ENCODE measurements at places on chromosomes 1 and 21.
A peak's percentile ranks its signal among the peaks of the same experiment; 100 is the strongest.

GRCh38 chr1:244057474-244058385 lies 6.6 kb downstream of the ZBTB18 start:
- no peak for DNase-seq

DNA sequence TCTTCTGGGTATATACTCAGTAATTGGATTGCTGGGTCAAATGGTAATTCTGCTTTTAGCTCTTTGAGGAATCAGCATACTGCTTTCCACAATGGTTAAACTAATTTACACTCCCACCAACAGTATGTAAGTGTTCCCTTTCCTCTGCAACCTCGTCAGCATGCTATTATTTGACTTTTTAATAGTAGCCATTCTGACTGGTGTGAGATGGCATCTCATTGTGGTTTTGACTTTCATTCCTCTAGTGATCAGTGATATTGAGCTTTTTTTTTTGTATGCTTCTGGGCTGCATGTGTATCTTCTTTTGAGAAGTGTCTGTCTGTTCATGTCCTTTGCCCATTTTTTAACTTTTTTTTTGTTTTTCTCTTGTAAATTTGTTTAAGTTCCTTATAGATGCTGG lies 279.4 kb downstream of the PTGER3 start:
- DNase-seq, result no peak

- no peak for DNase-seq
Observed at GRCh38 chr1:179632868-179633267, 41.2 kb downstream of the TDRD5 start.

DNA sequence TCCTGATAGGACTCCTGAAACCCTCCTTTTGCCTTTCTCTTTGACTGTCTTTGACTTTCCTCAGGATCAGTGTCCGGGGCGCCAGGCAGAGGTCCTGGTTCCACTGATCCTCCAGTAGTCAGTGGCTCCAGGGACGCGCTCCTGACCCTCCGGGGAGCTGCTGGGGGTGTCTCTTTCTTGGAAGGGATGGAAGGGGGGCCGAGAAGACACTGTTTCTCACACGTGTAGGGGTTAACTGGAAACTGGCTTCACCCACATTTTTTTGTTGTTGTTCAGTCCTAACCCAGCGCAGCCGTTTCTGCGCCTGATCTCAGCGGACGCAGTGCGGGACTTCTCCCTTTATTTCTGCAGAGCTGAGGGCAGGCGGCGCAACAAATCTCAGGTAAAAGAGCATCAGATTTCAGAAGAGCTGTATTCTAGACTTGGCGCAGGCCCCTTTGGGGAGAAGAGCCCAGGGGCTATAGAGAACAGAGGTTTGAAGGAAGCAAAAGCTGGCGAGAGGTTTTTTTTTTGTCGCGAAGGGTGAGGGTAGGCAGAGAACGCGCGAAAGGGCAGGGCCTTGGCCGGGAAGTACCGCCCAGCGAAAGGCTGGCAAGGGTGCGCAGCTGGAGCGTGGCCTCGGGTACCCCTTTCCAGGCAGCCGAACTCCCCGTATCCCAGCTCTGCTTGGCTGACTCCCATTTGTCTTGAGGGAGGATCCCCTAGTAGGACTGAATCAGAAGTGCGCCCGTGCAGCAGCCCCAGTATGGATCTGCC lies 4.3 kb upstream of the LHX9 start:
- DNase-seq, result no peak

GRCh38 chr1:24928689-24929397 lies 1.2 kb downstream of the RUNX3 start:
- peak; percentile 75 for DNase-seq

- DNase-seq, result peak; percentile 17
Observed at GRCh38 chr1:183209533-183210158, 23.6 kb downstream of the LAMC2 start.

- no peak for DNase-seq
Observed at GRCh38 chr1:86942743-86943142, 28.3 kb downstream of the HS2ST1 start.

GRCh38 chr1:194227161-194227560 lies 1040.7 kb upstream of the B3GALT2 start:
- DNase-seq, result no peak

- DNase-seq, result no peak
Observed at GRCh38 chr1:202589190-202589930, 120.9 kb downstream of the SYT2 start.

- DNase-seq, result no peak
Observed at GRCh38 chr1:53600001-53600400, 139.0 kb downstream of the GLIS1 start.

DNA sequence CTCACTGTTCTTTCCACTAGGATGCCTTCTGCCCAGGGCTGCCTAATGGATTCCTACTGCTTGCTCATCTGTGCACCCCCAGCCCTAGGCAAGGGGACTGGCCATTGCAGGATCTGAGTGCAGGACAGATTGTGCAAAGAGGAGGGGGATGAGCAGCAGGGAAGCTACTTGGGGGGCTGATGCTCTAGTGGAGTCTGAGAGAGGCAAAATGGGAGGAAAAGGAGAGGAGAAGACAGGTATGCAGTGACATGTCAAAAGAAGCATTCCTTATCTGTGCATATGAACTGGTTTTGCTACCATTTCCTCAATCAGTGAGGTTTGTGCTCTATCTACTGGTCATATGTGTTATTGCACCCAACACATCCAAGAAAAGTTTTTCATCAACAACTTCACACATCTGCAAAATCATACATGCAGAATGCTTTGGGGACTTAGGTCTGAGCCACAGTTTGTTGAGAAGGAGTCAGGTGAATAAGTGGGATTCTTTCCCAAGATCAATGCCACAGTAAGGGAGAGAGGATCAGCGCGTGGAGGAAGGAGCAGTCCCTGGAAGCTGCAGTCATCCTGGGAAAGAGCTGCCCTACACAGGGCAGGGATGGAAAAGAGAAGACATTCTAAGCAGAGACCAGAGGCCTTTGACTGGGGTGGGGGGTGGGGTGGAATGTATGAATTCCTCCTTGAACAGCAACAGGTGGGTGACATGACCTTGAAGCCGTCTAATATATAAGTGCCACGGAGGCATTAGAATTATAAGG lies 14.4 kb downstream of the SLC5A9 start:
- peak; percentile 35 for DNase-seq

DNA sequence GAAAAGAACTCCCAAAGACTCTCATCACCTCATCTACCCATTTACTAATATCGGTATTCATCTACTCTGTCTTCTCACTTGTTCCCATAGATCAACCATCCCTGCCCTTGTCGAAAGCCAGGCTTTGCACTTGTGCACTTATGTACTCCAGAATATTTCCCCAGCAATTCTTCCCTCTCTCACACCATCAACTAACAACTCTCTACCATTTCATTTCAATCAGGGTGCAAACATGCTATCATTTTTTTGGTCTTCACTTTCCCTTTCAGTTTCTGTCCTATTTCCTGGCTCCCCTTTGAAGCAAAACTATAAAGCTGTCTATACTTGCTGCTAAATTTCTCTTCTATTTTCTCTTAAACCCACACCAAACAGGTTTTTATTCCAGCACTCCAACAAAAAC lies 6.7 kb downstream of the C1orf105 start:
- no peak for DNase-seq

GRCh38 chr1:8584316-8584715 lies 233.1 kb downstream of the RERE start:
- no peak for DNase-seq

GRCh38 chr1:43854473-43854872 lies 79.1 kb upstream of the ARTN start:
- no peak for DNase-seq

- no peak for DNase-seq
Observed at GRCh38 chr1:54218883-54219687, 19.1 kb downstream of the MRPL37 start.

- DNase-seq, result no peak
Observed at GRCh38 chr1:41711581-41711980, 207.1 kb downstream of the HIVEP3 start.

- DNase-seq, result no peak
Observed at GRCh38 chr1:6273380-6273891, 12.5 kb upstream of the GPR153 start.

- peak; percentile 89 for DNase-seq
Observed at GRCh38 chr1:23577056-23578004, 18.0 kb upstream of the ID3 start.

GRCh38 chr1:63799307-63799706 lies 25.5 kb downstream of the ROR1 start:
- no peak for DNase-seq

- peak; percentile 94 for DNase-seq
Observed at GRCh38 chr1:208207388-208208131, 36.6 kb downstream of the PLXNA2 start.

DNA sequence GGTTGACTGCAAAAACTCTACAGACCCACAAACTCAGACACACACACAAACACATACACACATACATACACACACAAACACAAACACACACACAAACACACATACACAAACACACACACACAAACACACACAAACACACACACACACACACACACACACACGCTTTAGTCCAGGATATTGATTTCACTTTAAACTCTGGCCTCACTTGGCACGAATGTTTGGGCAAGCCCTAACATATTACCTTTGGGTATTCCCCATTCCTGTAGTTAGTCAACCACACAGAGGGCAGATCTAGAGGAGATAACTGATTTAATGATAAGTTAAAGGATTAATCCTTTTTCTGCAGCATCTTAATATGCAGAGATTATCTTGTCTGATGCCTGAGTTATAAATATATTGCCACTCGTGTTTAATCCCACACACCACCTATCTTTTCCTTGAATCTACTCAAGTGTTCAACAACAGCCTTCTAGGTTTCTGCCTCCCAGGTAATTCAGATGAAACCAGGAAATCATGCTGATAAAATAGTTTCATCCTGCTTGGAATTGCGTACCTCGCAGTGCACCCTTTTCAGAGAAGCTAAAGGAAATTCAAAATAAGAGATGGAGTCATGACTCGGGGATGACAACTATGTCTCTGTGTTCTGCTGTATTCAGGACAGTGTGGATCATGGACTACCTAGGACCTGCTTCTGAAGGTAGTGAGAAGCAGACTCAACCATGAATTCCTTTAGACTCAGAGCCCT lies 14.5 kb upstream of the RUNX1 start:
- no peak for DNase-seq

GRCh38 chr21:46663754-46664153 lies 28.3 kb downstream of the PRMT2 start:
- DNase-seq, result no peak

DNA sequence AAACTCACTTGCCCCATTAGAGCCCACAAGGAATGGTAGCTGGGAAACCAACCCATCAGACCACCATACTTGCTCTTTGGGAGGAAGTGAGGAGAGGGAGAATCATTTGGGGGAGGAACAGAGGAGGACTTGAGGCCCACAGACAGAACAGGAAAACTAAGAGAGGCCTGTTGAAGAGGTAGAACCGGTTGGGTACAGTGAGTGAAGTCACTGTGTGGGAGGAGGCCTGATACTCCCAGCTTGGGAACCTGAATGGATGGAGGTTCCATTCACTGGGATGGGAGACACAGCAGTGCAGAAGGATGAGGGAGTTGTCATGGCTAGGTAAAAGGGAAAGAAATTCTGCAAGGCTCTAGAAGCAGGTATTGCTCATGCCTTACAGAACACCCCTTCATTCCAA lies 63.4 kb upstream of the PSEN2 start:
- DNase-seq, result no peak

GRCh38 chr1:203264052-203264501 lies 34.6 kb upstream of the CHIT1 start:
- no peak for DNase-seq

GRCh38 chr1:29490204-29490934 lies 254.0 kb downstream of the PTPRU start:
- no peak for DNase-seq

All from RPMI8226 (cell line).